EH (cell line): ENCODE measurements at places on chromosomes 1 and 21.

GRCh38 chr21:22343721-22344120 lies 1345.5 kb downstream of the NCAM2 start:
- DNase-seq, result no peak

DNA sequence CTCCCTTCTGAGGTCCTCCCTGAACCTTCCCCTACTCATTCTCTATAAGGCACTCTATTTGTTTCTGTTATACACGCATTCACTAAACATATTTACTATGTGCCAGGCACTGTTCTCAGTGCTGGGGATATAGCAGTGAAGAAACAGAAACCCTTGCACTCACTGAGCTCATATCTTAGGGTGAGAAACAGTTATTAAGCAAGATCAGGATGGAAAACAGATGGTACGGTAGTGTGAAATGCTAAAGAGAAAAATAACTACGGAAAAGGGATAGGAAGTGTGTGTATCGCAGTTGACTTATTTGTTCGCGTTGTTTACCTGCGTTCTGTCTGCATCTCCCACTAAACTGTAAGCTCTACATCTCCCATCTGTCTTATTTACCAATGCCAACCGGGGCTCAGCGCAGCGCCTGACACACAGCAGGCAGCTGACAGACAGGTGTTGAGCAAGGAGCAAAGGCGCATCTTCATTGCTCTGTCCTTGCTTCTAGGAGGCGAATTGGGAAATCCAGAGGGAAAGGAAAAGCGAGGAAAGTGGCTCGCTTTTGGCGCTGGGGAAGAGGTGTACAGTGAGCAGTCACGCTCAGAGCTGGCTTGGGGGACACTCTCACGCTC lies 572 bp downstream of the CYB5RL start:
- DNase-seq, result no peak

DNA sequence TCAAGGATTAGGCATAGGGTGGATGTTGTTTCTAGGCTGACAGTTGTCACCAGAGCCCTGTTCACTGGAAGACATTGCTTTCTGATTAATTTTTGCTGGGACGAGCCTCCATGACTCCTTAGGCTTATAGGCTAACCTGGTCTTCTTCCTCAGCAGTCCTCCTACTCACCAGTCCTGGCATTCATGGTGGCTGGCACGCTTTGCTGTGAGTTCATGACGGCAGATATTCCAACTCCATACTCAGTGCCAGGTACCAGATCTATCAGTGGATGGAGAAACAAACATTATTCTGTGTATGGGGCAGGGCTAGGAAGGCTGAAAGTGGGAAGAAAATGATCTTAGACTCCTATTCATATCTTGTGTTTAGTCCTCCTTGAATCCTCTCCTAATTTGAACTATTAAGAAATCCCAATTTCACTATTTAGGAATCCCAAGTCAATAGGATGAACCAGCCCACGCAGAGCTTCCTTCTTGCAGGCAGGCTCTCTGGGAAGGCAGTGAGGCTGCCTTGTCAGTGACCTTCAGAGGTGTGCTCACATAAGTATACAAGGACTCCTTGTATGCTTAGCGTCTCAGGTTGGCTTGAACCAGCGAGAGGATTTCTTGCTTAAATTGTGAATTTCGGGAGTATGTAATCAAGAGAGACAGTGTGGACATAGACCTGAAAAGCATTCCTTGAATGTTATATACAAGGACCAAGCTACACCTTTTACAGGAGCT lies 174.6 kb upstream of the KIAA0040 start:
- no peak for DNase-seq

- DNase-seq, result no peak
Measured at GRCh38 chr1:202263628-202264027, 70.0 kb downstream of the LGR6 start.

GRCh38 chr1:36732015-36732356 lies 249.3 kb upstream of the CSF3R start:
- no peak for DNase-seq

DNA sequence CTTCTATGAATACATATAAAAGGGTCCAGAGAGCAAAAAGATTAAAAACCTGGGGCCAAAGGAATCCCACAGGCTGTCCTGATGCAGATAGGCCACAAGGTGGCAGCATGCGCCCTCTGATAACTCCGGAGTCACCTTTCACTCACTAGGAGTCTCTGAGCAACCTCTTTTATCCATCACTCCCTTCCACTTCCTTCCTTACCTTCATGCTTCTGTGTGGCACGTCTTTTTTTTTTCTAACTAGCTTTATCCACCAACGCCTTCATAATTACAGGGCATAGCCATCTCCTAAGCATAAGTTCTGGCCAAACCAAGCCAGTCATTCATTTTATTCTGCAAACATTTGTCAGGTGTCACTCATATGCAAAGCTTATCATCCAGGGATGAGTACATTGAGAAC lies 3.9 kb upstream of the PGLYRP4 start:
- DNase-seq, result peak; percentile 71

- no peak for DNase-seq
Measured at GRCh38 chr21:42004406-42005199, 5.6 kb downstream of the ZBTB21 start.

- DNase-seq, result peak; percentile 9
Measured at GRCh38 chr1:8263791-8264190, 54.1 kb upstream of the SLC45A1 start.

- DNase-seq, result no peak
Measured at GRCh38 chr1:211174375-211174774, 40.4 kb upstream of the KCNH1 start.
